Activated naive CD4-positive, alpha-beta T cell treated with anti-CD3 and anti-CD28 coated beads, Interleukin-2, amount 50 U/mL, for 16 hours (primary cell): ENCODE measurements at places on chromosomes 2 and 18.

DNA sequence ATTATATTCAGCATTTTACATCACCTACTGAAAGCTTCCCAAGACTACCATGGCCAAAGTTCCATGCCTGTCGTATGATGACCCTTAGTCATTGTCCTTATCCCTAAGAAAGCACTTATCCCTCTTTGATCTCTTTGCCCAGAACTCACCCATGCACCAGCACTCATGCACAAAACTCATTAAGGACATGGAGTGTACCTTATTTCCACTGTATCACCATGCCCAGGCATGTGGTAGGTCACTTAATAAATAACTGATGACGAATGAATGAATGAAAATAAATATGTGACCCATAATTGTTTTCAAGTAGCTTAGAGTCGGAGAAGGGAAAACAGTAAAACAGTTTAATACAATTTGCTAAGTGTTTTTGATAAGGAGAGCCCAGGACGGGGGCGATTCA lies 220.1 kb downstream of the IKZF2 start:
- DNase-seq: no peak

- DNase-seq: no peak
Observed at GRCh38 chr2:160429248-160430000, 64.2 kb downstream of the RBMS1 start.

DNA sequence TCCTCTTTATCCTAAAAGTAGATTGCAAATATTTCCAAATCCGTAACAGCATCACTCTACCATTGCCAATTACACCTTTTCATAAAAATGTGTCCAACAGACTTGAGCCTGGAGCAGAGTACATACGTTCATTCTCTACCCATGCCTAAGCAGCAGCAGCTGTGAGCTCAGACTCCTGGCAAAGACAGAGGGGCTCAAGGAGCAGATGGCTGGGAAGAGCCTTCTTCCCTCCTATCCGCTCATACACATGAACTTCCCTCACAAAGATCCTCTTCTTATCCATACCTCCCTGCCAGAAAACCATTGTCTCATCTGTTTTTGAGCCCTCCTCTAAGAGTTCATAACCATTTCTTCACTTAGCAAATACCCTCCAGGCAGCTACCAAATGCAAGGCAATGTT lies 164.3 kb upstream of the ARL4C start:
- DNase-seq: no peak

GRCh38 chr2:54574860-54575247 lies 118.7 kb downstream of the SPTBN1 start:
- DNase-seq: no peak

GRCh38 chr2:18378020-18378653 lies 182.3 kb downstream of the RDH14 start:
- no peak for DNase-seq

GRCh38 chr2:26770986-26771586 lies 7.0 kb downstream of the SLC35F6 start:
- peak; percentile 24 for DNase-seq

DNA sequence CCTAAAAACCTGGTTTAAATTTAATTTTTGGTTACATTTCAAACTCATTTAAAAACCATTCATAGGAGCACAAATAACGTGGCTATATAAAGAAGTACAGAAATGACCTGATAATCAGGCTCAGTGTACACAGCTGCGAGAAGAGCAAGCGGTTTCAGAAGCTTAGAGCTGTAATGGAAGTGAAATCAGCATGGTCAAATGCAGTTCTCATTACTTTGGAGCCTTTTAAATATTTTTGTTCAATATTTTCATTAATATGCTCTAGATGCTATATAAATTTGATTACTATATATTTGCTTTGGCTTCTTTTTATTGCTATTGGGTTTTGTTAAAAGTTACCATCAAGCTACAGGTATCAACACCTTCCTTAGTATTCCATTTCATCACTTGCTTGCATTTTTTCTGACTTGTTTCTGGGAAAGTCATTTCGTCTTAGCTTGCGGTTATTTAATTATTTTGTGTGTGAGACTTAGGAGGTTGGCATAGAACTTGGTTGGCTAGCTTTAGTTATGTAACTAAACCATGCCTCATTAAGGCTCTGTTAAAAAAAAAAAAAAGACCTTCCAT lies 58.7 kb downstream of the AFTPH start:
- DNase-seq: no peak

GRCh38 chr2:24024996-24025663 lies 15.2 kb downstream of the MFSD2B start:
- DNase-seq: no peak

DNA sequence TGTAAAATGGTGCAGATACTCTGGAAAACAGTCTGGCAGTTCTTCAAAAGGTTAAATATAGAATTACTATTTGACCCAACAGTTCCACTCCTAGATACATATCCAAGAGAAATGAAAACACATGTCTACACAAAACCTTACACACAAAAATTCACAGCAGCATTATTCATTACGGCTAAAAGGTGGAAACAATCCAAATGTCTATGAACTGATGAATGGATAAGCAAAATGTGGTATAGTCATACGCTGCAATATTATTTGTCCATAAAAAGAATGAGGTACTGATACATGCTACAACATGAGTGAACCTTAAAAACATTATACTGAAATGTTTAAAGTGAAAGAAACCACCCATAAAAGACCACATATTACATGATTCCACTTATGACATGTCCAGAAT lies 4.0 kb downstream of the CYP27C1 start:
- DNase-seq: no peak

DNA sequence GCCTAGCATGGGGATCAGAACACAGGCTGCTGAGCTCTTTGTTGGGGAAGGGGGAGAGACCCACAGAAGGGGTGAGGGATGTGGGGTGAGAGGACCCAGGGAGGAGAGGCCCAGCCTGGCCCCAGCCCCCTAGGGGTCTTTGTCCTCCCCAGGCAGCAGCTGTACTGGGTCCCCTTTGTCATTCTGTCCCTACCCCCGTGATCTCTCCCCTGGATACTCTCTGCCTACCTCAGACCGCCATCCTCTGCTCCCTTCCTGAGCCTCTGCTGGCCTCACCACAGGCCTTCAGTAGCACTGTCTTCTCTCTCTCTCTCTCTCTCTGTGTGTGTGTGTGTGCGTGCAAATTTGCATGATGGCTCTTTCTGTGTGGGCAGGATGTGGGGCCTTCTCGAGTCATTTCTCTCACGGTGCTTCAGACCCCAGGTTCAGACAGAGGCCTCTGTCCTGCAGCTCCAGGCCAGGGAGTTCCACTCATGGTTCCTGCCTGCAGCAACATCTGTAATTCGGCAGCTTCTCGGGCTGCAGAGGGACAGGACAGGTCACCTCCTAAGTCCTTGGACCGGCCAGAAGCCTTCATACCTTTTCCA lies 1.4 kb downstream of the PSD4 start:
- peak; percentile 41 for DNase-seq

- no peak for DNase-seq
Observed at GRCh38 chr18:11284349-11284748, 135.0 kb upstream of the PIEZO2 start.

- DNase-seq: no peak
Observed at GRCh38 chr2:128166746-128167353, 75.8 kb downstream of the UGGT1 start.

DNA sequence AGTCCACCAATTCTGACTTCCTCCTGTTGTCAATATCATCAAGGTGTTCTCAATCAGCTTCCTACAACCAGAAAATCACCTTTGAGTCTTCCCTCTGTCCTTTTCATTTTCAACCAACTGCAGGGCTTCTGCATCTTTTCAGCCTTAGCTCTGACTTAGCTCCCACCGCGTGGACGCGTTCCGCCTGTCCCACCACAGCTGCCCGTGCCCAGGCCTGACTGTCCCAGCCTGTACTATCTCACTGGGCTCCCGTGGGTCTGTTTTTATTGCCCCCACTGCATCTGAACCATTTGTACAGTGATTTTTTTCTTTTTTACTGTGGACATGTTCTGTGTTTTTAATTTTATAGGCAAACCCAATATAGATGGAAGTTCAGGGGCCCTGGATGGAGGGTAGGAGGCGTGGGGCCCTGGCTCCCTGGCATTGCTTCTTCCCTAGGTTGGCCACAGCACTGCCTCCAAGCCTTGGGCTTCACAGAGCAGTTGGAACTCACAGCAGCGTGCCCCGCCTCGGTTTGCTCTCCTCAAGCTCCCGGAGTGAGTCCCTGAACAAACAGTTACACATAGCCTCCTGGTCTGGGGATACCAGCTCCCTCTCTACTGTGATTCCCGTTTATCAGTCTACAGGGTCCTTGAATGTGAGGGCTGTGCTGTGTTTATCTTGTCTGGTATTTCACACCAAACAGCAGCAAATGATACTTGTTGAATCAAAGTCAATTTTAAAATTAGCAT lies 280.6 kb upstream of the PXDN start:
- DNase-seq: no peak

GRCh38 chr2:226687641-226688253 lies 111.9 kb downstream of the IRS1 start:
- no peak for DNase-seq
